NCI-H1417 (cell line): ENCODE measurements at places on chromosomes 4 and X.

GRCh38 chr4:140769209-140769608 is 13.0 kb upstream of the TBC1D9 start:
- no peak for DNase-seq

DNA sequence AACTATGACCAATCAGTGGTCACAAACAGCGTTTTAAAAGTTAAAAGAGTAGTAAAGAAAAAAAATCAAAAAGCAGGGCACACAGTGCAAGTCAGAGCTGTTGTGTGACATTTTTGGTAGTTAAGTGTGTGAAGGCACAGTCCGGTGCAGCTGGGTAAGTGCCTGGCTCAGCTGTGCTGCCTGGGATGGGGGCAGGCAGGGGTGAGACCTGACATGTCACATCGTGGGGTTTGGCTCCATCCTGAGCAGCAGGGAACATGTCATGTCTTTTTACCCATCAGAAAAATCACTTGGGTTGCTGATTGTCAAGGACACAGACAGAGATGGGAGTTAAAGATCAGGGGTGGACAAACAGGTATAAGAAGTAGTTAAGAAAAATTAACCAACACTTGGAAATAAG is 125.1 kb downstream of the NSUN7 start:
- DNase-seq, result no peak

DNA sequence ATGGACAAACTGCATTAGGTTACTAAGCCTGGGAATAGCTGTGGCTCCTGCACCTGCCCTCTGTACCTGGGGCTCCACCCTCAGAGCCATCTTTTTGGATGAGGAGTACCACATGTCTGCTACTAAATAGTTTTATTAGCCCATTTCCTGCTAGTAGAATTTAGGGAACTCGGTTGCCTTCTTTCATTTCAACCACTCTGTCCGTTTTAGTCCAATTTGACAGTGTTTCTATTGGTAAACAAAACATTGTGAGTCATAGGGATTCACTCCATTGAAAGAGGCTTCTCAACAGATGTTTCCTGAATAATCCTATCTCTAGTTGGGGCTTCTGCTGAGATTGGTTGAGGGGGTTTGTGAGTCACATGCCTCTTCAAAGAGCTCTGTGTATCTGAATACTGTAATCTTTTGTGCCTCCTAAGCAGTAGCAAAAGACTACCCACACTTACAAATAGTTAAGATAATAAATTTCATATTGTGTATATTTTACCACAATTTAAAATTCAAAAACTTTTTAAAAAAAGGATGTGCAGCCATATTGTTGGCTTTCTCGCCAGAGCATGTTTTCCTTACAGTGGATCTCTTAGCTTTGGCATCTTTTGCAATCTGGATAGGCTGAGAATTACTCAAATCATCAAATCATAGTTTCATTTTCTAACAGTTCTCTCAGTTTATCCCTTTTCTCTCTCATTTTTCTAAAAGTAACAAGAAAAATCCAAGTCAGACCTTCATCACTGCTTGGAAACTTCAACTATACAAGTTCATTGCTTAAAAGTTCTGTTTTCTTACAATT is 9.9 kb downstream of the FAM200B start:
- DNase-seq, result no peak

GRCh38 chr4:1466863-1467165 is 60.6 kb upstream of the NKX1-1 start:
- DNase-seq, result no peak

DNA sequence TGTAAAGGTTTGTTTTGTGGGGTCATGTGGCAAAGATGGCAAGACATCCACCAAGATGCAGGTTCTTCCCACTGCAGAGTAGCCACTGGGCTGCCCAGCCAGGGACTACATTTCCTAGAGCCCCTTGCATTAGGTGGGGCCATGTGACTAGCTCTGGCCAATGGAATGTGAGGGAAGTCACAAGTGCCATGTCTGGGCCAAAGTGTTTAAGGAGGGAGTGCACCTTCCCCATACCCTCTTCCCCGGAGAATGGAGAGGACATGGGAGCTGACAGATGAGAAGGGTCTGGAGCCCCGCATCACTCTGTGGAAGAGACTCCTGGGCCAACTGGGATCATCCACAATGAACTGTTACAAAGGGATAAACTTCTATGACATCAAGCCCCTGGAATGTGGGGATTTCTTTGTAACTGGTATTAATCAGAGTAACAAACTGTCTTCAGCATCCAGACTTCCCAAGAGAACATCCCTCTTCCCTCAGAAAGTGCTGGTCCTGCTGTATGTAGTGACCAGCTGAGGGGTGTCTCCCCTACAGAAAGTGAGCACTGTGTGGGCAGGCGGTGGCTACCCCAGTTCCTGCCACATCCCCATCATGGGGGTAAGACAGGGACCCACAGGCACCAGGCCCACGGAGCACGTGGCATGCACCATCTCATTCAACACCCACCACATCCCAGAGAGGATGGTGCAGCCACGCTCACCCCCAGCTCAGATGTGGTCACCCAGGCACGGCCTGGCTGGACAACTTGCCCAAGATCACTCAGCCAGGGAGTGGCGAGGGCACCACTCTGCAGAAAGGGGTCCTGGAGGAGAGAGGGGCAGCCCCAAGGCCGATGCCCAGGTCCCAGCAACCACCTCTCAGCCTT is 10.9 kb downstream of the PPP2R2C start:
- DNase-seq, result no peak

DNA sequence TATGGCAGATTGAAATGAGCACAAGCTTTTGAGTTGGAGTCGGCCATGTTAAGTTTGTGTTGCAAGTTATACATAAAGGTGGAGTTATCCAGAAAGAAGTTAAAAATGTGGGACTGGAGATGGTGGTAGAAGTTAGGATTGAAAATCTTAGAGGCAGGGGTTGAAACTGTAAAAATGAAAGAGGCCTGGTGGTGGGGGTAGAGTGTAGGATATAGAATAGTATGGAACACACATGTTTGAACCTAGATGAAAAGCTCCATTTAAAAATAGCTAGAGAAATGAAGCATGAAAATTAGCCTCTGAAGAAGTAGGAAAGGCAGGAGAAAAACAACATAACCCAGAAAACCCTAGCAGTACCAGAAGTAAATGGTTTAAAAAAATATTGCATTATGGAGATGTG is 131.8 kb upstream of the ENPEP start:
- no peak for DNase-seq

DNA sequence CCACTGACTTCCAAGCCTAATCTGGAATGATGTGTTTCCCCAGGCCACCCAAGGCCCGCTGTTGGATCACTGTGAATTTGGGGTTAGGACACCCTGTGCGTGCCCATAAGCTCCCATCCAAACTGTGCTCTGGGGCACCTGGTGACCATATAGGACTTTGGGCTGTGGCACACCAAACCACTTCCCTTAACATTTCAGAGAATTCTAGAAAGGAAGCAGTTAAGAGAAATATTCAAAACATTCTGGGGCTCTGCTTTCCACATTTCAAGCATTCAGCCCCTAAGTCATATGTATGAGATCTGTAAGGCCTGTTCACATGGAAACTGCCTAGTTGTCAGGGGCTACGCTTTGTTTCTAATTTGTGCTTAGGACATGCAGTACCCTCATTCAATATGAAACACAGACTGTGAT is 14.4 kb downstream of the VGLL1 start:
- DNase-seq, result no peak

GRCh38 chrX:15606136-15606535 is 5.4 kb upstream of the ACE2 start:
- DNase-seq, result no peak

DNA sequence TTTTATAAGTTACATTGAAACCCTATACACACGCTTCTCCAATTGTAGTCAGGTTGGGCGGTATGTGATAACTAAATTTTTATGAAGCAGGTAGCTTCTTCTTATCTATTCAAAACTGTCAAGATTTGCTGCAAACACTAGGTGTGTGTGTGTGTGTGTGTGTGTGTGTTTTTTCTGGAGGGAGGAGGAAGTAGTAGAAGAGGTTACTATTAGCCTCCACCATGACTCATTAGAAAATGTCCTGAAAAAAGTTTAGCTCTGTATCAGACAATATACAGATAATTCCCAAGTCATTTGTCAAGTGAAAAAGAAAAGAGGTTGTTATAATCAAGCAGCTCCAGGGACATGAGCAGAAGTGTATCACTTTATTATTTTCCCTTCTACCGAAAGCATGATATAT is 33.9 kb downstream of the PCDH7 start:
- DNase-seq, result no peak

- no peak for DNase-seq
Measured at GRCh38 chr4:7151668-7152227, 40.6 kb upstream of the SORCS2 start.
